ENCODE measurements at places on chromosomes 4 and X. TPM values are rescaled to one million over a fixed set of nuclear protein-coding genes. Genes with fewer than 3 reads are reported as not detected.

FGF13 gene
- not detected for polyA plus RNA-seq

GRCh38 chr4:40461062-40461461 lies 125.9 kb downstream of the CHRNA9 start:
- no peak overlapping the region for H3K4me3 ChIP-seq
- no peak for DNase-seq
- no peaks in the 10 kb centered on the region for H3K4me1 ChIP-seq
- H3K27me3 ChIP-seq: no peaks in the 10 kb centered on the region
- no peaks in the 10 kb centered on the region for H3K36me3 ChIP-seq
- no peak overlapping the region for H3K27ac ChIP-seq

- H3K4me3 ChIP-seq: no peak overlapping the region
- H3K27me3 ChIP-seq: no peaks in the 10 kb centered on the region
- DNase-seq: no peak
- no peaks in the 10 kb centered on the region for H3K4me1 ChIP-seq
These were observed 73.9 kb downstream of the FAT4 start for GRCh38 chr4:125388613-125389012.

GRCh38 chr4:78517050-78517652 lies 34.4 kb upstream of the ANXA3 start:
- H3K4me3 ChIP-seq: no peak overlapping the region
- no peak overlapping the region for H3K27ac ChIP-seq
- no peaks in the 10 kb centered on the region for H3K36me3 ChIP-seq
- H3K4me1 ChIP-seq: no peaks in the 10 kb centered on the region
- DNase-seq: no peak

DNA sequence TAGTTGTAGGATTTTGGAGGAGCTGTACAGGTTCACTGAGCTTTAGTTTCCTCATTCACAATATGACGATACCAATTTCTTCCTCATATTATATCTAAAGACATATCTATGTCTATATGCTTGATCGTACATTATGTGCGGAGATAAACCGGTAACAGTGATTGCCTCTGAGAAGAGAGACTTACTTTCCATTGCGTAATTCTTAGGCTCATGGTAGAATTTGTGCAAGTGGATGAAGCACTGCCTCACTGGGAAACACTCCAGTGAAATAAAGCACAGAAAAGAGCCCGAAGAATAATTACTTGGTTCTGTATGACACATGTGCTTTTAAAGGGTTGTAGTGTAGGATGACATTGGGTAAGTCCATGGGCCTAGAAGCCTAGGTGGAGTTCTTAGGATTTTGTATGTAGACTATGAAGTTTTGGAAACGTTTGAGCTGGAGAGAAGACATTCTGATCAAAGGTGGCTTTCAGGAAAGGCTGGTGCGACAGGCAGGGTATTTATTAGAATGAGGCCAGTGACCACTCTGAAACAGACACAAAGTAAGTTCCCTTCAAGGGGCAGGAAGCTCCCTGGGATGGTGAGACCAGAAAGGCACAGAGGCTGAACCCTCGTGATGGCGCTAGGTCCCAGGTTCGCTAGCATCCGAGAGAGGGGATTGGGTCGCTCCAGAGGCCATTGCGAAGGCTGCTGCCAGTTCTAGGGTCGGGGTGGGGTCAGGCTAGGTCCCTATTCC lies 649 bp upstream of the VBP1 start:
- peaks cover 25% of the 10 kb centered on the region for H3K4me1 ChIP-seq
- H3K4me3 ChIP-seq: peak overlapping the region; percentile 97
- peaks cover under 1% of the 10 kb centered on the region for H3K36me3 ChIP-seq
- no peak for DNase-seq
- peak overlapping the region; percentile 91 for H3K27ac ChIP-seq

GRCh38 chr4:6561706-6562371 lies 13.2 kb upstream of the MAN2B2 start:
- peaks cover 14% of the 10 kb centered on the region for H3K4me1 ChIP-seq
- H3K27me3 ChIP-seq: peaks cover 56% of the 10 kb centered on the region
- H3K27ac ChIP-seq: no peak overlapping the region

DNA sequence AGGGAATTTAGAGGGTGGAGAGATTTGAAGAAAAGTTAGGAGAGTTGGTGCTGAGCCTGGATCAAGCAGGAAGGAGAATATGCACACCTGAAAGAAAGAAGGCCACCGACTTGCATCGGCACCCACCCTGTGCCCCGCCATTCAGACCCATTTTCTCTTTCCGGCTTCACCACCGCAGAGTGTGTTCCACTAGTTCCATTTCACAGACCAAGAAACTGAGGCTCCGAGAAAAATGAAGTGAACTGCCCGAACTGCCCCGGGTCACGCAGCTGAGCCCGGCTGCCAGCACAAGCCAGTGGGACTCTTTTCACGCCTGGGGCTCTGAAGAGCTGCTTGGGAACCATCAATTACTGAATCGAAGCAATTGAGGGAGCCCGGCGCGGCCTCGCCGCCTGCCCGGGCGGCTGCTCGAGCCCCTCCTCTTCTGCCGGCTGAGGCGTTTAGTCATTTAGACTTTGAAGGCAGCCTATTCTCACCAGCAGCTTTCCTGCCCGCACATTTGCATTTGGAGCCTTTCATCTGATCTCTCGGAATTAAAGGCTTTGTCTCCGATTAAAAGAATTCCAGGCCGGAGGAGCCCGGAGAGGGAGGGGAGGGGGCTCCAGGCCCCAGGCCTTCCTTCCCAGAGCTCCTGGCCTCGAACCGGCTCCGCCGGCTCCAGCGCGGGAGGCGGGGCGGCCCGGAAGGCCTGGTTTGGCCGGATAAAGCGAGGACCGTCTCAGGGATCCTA lies 140.2 kb upstream of the PJA1 start:
- no peak overlapping the region for H3K4me3 ChIP-seq
- no peaks in the 10 kb centered on the region for H3K36me3 ChIP-seq
- H3K27me3 ChIP-seq: peaks cover 22% of the 10 kb centered on the region
- H3K27ac ChIP-seq: no peak overlapping the region
- H3K4me1 ChIP-seq: no peaks in the 10 kb centered on the region

Measured in naive thymus-derived CD8-positive, alpha-beta T cell (primary cell).